ENCODE measurements at places on chromosomes 1 and 21.

- no peak for DNase-seq
These were observed 9.9 kb upstream of the HAO2 start for GRCh38 chr1:119358636-119359035.

GRCh38 chr1:113811156-113811887 is 954 bp downstream of the RSBN1 start:
- DNase-seq: no peak

DNA sequence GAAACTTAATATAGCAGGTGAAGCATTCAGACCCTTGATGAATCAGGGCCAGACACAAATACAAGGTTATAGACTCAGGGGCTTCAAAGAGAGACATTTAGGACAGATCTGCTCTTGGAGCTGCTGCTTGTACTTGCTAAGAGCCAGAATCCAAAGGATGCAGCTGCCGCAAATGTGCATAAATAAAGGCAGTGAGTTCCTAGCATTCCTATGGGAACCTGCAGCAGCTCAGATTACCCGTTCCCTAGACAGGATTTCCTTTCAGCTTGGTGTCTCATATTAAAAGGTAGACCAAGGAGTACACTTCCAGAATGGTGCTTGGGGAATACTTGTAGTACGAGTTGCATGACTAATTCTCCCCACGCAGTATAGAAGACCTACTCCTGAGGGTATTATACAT is 9.7 kb upstream of the LRRC53 start:
- DNase-seq: no peak

DNA sequence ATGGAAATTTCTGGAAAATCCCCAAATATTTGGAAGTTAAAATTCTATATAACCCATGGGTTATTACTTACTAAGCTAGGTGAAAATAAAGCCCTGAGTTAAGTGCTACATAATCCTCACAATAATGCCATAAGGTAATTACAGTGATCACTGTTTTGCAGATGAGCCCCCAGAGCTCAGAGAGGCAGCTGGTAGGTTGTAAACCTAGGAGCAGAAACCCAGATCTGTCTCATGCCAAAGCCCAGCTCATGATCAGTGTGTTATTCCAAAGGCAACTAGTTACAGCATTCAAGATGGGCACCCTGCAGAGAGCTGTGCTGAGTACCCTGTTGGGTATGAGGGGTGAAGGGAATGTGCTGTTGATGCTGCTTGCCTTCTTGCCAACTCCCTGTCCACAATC is 10.8 kb upstream of the MYOG start:
- DNase-seq: no peak

- DNase-seq: no peak
These were observed 50.7 kb downstream of the UBE2T start for GRCh38 chr1:202291001-202291400.

DNA sequence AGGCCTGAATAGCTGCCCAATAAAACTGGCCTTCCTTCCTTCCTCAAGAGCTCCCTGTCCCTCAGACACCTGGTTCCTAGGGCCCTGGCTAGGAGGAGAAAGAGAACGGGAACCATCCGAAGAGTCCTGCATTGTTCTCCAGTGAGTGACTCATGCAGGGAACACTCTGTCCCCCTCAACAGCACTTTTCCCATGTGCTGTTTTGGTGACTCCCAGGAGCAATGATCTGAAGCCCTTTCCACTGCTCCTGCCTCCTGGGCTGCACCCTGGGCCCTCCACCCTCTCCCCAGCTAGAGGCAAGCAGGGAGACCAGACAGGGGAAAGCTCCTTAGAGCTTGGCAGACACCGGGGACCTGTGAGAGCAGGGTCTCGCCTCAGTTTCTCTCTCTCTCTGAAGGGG is 18.9 kb downstream of the TNNT2 start:
- DNase-seq: no peak

DNA sequence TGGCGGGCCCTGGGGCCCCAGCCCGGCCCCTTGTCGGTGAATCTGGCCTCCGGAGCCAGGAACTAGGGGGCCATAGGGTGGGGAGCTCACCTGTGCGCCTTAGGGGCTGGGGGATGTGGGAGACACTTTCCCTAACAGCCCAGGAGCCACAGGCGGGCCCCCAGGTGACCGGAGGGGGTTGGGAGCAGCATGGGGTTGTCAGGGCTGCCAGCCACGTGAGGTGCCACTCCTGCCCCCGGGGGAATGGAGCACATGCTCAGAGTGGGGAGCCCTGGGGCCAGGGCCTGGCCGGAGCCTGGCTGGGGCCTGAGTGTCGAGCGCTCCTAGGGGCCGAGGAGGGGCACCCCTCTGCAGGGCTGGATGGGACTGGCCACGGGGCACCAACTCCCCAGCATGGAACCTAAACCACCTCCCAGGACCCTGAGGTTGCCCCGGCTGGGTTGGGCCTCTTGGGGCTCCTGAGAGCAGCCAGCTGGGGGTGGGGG is 19.9 kb downstream of the PRXL2B start:
- DNase-seq: no peak

DNA sequence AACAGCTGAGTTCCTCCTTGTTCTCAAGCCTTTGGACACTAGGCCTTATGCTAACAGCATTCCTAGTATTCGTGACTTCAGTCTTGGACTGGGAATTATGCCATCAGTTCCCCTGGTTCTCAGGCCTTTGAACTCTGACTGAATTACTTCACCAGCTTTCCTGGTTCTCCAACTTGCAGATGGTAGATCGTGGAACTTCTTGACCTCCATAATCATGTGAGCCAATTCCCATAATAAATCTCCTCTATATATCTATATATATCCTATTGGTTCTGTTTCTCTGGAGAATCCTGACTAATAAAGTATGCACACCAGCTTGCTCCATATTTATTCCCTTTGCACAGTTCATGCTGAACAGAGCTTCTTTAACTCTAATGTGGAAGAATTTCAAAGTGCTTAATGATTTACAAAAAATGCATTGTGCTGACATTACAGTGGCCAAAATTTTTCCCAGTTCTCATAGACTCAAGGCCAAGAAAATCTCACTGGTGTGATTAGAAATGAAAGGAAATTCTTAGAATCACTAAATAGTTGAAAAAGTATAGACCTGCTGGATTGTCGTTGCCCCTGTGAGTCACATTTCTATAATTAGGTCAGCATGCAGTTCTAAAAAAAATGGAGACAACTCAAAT is 462.9 kb upstream of the ADAMTS5 start:
- no peak for DNase-seq

- DNase-seq: no peak
These were observed 123.6 kb upstream of the KCNJ6 start for GRCh38 chr21:38039841-38040240.

- no peak for DNase-seq
These were observed 78.4 kb upstream of the WNT4 start for GRCh38 chr1:22221233-22221780.

- DNase-seq: no peak
These were observed 7.0 kb downstream of the EPB41 start for GRCh38 chr1:28921286-28921869.

- no peak for DNase-seq
These were observed 48.2 kb upstream of the EPB41 start for GRCh38 chr1:28865997-28866650.

- peak; percentile 24 for DNase-seq
These were observed 131.6 kb downstream of the RRAGC start for GRCh38 chr1:38727684-38728584.

GRCh38 chr1:109989506-109990301 is 5.1 kb downstream of the AHCYL1 start:
- no peak for DNase-seq

- DNase-seq: no peak
These were observed 37.6 kb upstream of the CAMTA1 start for GRCh38 chr1:6747674-6748073.

GRCh38 chr1:240515505-240515904 is 96.5 kb downstream of the GREM2 start:
- no peak for DNase-seq

DNA sequence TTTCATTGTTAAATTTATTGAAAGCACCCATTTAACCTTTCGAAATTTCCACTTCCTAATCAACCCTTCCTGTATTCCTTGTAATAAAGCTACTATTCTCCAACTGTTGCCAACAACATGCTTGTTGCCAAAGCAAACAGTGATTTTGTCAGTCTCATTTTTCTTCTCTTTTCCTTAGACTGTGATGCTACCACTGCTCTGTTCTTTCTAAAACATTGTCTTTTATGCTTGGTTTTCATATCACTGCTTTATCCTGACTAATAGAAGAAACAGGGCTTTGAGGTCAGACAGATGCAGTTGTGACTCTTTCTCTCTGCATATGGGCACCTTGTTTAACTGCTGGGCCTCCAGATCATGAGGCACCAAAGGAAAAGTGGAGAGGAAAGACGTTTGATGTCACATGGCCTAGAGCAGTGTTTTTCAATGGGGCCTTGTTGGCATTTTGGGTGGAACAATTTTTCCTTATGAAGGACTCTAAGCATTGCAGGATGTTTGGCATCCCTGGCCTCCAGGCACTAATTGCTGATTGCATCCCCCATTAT is 56.1 kb downstream of the HMCN1 start:
- no peak for DNase-seq

DNA sequence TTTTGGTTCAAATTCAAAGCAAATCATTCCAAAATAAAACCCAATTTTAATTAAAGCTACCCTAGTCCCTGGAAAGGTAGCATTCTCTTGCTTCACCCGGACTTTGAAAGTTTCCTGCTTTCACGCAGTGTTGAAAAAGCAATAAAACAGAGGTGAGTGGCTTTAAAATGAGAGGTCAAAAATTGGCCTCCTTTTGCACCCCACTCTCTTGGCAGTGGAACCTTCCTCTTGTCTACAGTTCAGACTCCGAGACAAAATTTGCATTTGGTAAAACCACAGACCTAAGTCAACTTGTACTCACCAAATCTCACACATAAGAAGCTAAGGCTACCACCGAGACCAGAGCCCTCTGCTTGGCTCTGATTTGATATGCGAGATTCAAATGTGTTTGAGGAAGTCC is 252.7 kb downstream of the TTLL7 start:
- no peak for DNase-seq

GRCh38 chr1:10939654-10940450 is 72.6 kb upstream of the TARDBP start:
- DNase-seq: no peak

DNA sequence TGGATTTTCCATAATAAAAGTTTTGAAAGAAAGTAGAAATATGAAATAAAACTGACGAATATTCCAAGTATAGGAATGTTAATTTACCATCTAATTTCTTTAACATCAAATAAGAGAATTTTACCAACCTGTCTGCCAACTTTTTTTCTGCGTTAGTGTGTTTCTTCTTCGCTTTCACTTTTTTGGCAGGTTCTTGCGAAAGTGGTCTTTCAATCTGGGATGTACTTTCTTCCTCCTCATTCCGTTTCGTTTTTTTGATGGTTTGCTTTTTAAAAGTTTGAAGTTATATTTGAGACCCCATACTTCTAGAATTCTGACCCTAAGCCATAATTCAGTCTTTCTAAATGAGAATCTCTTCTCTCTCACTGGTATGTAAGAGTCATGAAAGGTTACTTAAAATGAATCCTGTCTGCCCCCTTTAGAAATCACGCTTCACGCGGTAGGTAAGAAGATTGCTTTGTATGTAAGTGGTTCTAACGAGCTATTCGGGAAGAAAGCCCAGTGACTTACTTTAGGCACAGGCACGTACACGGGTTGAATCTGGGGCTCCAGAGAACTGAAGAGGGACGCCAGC is 580 bp downstream of the RBM34 start:
- DNase-seq: no peak

DNA sequence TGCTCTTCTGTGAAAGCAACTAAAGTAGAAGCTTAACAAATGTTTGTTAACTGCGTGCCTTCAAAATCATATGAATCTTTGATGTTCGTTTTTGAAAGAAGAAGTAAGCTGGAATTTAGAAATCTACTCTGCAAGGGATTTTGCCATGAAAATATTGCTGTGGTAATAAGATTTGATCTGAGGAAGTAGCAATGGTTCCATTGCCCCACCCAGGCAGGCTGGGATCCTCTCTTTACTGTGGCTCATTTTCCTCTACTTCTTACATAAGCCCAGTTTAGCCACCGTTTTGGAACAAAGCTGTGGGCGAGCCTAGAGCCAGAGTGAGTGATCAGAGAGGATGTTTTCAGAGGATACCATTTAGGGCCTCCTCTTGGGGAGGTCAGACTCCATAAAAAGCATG is 20.3 kb upstream of the PTGFRN start:
- no peak for DNase-seq

DNA sequence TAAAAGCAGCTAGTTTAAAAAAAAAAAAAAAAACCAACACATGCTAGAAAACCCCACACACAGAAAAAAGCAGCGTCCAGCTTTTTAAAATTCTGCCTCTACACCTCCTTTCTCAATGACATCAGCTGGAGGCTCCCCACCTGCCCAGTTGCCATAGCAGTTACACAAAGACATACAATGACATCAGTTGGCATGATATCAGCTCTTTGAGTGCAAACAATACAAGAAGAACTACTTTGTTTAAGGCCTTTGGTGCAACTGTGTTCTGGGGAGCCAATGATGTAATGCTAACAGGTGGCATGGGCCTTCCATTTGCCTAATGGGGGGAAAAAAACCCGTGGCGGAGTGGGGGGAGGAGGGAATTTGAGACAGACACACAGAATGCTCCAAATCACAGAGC is 32.9 kb downstream of the DUSP10 start:
- DNase-seq: peak; percentile 36

DNA sequence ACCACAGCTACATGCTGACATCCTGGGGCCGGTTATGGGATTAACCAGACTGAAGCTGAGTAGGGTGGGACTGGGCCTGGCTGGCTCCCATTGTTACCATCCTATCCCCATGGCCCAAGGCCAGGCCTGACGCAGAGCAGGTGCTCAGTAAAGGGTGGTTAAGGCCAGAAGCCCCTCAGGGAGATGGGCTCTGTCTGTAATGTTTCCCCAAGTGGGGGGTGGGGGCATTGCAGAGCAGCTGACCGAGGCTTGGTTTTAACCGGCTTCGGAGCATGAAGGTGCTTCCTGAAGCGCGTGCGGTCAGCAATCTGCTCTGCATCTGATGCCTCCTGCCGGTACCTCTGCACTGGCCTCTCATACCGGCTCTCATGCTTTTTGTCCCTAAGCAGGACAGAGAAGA is 83.4 kb upstream of the ACTL8 start:
- DNase-seq: no peak

DNA sequence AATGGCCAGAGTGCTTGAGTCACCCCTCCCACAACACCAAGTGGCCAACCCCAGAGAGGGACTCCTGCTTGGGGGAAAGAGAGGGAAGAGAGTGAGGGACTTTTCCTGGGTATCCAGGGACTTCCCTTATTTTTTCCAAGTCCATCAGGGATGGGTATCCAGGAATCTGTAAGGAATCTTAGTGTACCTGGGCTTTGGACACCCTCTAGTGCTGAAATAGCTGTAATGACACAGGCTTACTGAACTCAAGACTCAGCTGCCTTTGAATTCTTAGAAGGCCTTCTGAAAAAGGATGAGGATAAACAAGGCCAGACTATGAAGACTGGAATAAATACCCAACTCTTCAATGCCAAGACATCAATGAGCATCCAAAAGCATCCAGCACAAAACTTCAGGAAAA is 12.0 kb downstream of the TSHB start:
- DNase-seq: no peak

GRCh38 chr21:27681841-27682240 is 715.0 kb upstream of the ADAMTS5 start:
- DNase-seq: no peak
